Memory B cell (primary cell): ENCODE measurements at places on chromosomes 1 and 21.

- DNase-seq, result no peak
These were observed 101.2 kb downstream of the INTS7 start for GRCh38 chr1:211933946-211934714.

- no peak for DNase-seq
These were observed 12.7 kb downstream of the GABRD start for GRCh38 chr1:2031546-2032540.

DNA sequence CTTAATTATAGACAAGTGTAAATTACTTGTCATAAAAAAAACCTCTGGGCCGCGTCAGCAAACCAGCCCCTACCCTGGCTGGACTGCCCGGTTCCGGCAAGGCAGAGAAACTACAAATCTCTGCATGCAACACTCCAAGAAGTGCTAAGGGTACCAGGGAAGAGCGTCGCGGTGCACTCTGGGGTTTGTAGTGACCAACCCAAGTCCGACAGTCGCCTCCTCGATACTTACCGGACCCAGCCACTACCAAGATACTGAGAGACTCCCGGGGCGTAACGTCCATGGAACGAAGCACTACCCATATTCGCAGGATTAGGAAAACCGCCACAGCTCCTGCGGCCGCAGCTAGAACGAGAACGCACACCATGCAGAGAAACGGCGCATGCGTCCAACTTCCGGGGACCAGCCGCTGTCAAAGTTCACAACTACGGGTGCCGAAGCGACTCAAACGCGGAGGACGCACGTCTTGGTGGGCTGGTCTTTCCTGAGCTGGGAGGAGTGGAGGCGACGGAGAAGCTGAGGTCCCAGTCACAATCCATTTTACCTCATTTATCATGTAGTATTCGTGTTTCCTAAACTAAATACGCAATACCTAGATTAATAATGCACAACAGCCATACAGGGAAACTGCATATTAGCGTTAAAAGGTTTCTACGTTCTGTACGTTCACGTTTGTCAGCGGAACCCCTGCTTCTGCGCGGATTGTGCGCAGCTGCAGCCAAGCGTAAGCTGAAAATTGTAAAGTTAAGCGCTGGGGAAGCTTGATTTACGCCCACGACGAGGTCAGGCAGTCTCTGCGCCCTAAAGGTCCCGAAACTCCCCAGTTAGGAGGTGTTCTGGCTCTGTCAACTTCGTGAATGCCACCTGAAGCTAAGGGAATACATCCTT lies at the start of gene ALG14:
Gene ALG14, minus strand, starts transcription at position 420 of the 888 bp plus-strand sequence. Its CDS starts 53 bp downstream, at position 367.
- peak; percentile 85 for DNase-seq

DNA sequence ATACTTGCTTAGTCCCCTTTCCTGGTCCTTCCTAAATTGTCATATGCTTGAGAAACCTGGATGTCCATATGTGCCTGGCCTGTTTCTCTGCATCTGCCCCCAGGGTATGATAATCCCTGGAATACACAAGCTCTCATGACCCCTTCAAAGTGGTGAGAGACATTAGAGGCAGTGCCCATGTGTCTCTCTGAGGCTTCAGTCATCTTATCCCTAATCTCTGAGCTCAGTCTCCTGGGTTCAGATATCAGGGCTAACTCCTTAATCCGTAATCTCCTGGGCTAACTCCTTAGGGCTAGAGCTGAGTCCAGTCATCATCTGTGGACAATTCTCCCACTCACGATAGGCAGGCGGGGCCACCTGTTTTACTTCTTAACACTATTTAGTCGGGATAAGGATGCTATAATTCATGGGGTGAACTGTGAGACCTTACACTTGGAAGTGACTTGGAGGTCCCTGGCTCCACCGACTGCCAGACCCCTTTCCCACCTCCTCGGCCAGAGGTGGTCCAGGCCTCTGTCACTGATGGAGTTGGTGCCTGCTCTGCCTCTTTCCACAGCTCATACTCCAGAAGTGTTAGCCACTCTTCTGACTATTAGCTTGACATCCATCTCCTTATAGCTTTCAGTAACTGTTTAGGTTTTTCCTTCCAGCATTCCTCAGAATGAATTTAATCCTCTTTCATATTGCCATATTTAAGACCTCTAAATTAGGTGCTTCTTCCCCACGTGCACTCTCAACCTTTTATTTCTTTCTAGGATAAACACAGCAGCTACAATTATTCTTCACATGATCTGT lies 22.7 kb downstream of the CCN1 start:
- no peak for DNase-seq

- DNase-seq, result no peak
These were observed 214.0 kb upstream of the ADGRL4 start for GRCh38 chr1:79220509-79220908.

DNA sequence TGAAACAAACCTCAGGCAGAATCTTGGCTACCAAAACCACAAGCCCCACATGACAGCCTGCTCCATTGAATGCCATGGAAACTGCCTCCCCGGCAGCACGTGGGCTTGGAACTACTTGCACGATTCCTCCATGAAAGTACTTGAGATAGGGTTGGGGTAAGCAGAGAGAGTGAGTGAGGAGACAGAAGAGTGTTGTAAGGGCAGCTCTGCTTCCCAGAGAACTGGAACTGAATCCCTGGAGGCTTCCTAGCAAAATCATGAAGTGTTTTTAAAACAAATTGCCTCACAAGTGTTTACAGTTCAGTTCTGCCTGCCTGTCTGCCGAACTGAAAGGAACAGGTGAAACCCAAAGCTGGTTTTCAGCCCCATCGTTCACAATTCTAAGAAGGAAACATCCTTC lies 35.3 kb upstream of the DNASE2B start:
- DNase-seq, result no peak

DNA sequence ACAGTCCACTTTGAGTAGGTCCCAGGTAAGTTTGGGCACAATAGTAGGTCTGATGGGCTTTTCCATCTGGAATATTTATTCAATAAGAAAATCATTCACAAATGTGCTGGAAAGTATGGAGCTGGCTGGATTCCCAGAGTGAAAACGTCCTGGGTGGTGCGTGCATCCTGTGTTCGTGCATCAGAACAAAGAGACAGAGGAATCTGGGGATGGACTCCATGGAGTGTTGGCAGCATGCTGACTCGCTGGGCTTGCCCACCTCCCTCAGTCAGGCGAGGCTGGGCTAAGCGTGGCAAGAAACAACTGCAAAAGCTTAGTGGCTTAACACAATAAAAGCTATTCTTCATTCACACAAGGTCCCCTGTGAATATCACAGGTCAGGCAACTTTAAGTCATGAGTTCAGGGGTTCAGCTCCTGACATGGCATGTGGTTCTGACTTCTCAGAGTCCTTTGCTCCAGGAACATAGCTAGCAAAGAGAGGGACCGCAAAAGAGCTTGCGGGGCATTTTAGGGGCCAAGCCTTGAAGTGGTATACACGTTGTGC lies 151.6 kb upstream of the ZNF644 start:
- no peak for DNase-seq

GRCh38 chr1:171819946-171820345 lies 21.4 kb upstream of the DNM3 start:
- no peak for DNase-seq

DNA sequence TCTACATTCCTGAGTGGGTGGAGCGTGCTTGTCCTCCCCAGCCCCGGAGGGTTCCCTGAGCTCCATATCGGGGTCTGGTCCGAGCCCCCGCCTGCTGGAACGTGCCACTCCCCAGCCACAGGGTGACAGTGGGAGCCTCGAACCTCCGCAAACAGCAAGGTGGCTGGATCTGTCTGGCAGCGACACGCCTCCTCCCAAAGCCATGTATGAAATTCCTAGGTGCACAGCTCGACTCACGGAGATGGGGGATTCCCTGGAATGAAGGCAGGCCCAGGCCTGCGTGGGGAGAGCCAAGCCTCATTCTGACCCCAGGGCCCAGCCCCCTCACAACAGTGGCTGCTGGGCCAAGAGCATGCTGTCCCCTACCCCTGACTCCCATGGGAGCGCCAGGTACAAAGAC lies 32.9 kb downstream of the TP73 start:
- DNase-seq, result no peak
